ENCODE measurements at places on chromosomes 13 and 19.

DNA sequence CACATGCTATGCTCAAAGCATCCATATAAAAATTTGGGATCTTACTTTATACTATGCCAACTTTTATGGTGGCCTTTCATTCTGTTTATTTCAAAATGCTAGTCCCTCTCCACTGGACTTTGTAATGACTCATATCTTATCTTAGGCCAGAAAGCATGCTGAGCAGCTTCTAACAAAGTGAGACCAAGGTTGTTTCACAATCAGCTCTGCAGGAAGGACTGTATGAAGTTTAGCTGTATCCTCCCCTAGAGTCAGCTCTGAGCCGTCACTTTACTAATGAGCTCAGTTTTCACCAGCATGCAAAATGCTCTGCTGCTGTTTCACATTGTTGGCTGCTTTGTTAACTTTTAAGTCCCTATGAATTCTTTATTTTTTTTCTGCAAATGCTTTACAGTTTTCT, 1608.8 kb downstream of the OLFM4 start:
- DNase-seq, result no peak

- no peak for DNase-seq
These were observed 1792.7 kb upstream of the MIR17HG start for GRCh38 chr13:89554801-89555200.

DNA sequence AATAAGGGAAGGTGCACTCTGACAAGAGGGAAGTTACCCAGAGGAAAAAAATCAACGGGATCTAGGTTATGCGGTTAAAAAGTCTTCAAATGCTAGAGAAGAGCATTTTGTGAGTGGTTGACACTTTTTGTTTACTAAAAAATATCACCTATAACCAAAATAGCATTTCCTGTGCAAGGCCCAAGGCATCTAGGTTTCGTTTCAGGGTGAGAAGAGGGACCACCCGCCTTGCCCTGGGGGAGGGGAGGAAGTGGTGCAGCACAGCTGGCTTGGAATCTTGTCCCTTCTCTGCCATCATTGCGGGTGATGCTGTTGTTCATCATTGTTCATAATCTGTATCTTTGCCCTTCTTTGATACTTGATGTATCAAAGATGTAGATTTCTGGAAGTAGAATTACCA, 80.6 kb downstream of the NUFIP1 start:
- no peak for DNase-seq

GRCh38 chr19:9797871-9798270, 21.0 kb downstream of the FBXL12 start:
- no peak for DNase-seq

DNA sequence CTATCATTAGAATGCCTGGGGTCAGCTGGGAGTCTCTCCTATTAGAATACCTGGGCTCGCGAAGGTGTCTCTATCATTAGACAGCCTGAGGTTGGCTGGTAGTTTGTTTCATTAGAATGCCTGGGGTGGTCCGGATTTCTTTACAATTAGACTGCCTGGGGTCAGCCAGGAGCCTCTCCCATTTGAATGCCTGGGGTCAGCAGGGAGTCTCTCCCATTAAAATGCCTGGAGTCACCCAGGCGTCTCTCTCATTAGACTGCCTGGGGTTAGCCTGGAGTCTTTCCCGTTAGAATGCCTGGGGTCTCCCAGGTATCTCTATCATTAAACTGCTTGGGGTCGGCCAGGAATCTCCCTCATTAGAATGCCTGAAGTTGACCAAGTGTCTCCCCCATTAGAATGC, 1458.3 kb downstream of the UQCRFS1 start:
- no peak for DNase-seq

GRCh38 chr19:17686023-17686521, 2.1 kb downstream of the UNC13A start:
- no peak for DNase-seq

DNA sequence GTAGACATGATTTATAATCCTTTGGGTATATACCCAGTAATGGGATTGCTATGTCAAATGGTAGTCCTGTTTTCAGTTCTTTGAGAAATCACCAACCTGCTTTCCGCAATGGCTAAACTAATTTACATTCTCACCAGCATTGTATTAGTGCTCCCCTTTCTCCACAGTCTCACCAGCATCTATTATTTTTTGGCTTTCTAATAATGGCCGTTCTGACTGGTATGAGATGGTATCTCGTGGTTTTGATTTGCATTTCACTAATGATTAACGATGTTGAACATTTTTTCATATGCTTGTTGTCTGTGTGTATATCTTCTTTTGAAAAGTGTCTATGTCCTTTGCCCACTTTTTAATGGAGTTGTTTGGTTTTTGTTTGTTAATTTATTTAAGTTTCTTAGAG, 165.1 kb downstream of the PDS5B start:
- no peak for DNase-seq

DNA sequence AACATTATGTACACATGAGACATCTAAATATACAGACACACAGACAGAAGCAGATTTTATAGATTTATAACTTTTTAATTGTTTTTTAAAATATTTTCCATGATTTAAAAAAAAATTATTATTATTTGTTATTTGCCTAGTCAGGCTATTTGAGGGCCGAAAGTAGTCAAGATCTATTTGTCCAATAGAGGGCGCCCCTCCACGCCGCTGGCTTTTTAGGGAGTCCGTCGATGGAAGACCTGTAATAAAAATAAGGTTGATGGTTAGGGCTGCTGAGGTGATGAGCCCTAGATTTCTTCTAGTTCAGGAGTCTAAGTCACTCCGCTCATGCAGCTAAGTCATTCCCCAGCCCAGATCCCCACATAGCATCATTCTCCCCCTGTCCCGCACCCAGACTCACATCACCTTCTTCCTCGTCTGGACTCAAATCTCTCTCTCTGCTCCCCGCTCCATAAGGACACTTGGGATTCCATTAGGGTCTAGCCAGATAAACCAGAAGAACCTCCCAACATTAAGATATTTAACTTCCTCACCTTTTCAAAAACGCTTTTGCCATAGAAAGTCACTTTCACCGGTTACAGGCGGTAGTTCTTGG, 33.9 kb upstream of the CEACAM21 start:
- DNase-seq, result peak; percentile 63

DNA sequence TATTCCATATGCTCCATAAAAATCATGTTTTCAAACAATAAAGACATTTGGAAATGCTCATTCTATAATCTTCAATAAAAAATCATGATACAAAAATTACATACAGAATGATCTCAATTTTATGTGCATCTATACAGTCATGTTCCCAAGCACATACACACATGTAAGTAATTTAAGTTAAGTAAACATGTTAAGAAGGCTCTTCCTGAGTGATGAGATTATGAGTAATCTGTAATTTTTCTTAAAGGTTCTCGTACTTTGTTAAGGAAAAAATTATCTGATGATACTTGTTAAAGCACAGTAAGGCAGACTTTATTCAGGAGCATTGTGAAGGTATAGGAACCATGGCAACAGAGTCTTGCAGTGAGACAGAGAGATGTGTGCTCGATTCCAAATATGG, 30.0 kb upstream of the DLEU7 start:
- DNase-seq, result no peak

- no peak for DNase-seq
These were observed 586.8 kb upstream of the MIR17HG start for GRCh38 chr13:90760639-90761038.

DNA sequence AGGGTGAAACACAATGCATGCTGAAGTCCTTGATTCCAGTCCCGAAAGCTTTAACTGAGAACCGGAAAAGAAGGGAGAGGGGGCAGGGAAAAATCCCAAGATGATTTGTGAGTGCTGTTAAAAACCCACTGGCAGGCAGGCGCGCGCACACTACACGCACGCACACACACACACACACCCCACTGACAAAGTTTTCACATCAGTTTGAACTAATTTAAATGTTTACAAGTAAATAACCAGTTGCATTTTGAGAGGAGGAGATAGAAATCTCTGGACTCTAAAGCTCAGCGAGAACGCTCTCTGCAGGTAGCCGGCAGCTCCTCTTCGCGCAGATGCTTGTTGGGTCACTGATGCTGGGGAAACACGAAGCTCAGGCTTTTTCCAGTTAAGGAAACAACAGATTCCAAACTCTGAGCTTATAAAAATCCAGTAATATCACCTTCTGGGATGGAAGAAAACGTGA, 818 bp upstream of the SLITRK1 start:
- DNase-seq, result no peak

DNA sequence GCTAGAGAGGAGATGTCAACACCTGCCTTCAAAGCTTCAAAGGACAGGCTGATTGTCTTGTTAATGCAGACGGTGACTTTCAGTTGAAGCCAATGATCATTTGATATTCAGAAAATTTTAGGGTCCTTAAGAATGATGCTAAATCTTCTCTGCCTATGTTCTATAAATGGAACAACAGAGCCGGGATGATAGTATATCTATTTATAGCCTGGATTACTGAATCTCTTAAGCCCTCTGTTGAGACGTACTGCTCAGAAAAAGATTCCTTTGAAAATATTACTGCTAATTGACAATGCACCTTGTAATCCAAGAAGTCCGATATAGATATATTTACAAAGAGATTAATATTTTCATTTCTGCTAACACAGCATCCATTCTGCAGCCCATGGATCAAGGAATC, 35.8 kb upstream of the LMO7 start:
- no peak for DNase-seq

DNA sequence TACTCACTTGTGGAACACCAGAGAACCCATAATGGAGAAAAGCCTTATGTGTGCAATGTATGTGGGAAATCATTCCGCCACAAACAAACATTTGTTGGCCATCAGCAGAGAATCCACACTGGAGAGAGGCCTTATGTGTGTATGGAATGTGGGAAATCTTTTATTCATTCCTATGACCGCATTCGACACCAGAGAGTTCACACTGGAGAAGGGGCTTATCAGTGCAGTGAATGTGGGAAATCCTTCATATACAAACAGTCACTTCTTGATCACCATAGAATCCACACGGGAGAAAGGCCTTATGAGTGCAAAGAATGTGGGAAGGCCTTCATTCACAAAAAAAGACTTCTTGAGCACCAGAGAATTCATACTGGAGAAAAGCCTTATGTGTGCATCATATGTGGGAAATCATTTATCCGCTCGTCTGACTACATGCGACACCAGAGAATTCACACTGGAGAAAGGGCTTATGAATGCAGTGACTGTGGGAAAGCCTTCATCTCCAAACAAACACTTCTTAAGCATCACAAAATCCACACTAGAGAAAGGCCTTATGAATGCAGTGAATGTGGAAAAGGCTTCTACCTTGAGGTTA, 10.9 kb downstream of the ZNF549 start:
- DNase-seq, result no peak

- DNase-seq, result no peak
These were observed 79.5 kb downstream of the KCTD15 start for GRCh38 chr19:33876192-33876591.
